ENCODE measurements at places on chromosomes 2 and 18. TPM values are rescaled to one million over a fixed set of nuclear protein-coding genes. Genes with fewer than 3 reads are reported as not detected.

The SSB gene
- 41.0 TPM for total RNA-seq

DNA sequence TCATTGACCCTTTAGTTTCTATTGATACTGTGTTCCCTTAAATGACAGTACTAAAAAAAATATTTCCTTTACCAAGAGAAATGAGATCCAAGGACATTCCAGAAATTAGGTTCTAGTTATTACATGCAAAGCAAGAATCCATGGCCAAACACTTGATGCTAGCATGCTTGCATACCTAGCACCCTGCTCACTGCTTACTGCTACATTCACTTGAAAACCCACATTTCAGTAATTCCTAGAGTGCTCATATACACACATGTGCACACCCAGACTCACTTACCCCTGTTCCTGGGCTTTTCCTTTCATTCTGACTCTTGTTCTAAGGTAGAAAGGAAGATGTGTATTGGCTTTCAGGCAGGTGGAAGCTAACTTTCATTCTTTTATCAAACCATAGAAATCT, 395.9 kb downstream of the THSD7B start:
- no peaks in the 10 kb centered on the region for H3K36me3 ChIP-seq
- H3K27me3 ChIP-seq = no peaks in the 10 kb centered on the region
- no peak for DNase-seq

- no peaks in the 10 kb centered on the region for H3K4me1 ChIP-seq
- H3K27me3 ChIP-seq = no peaks in the 10 kb centered on the region
- H3K27ac ChIP-seq = no peak overlapping the region
- peak; percentile 21 for DNase-seq
- no peaks in the 10 kb centered on the region for H3K36me3 ChIP-seq
These were observed 58.9 kb downstream of the TGIF1 start for GRCh38 chr18:3508576-3509549.

- no peak overlapping the region for H3K27ac ChIP-seq
- no peaks in the 10 kb centered on the region for H3K27me3 ChIP-seq
- no peak for DNase-seq
- H3K36me3 ChIP-seq = no peaks in the 10 kb centered on the region
These were observed 368.1 kb downstream of the EIPR1 start for GRCh38 chr2:3009483-3009882.

The GALR1 gene
- total RNA-seq = not detected

- no peak overlapping the region for H3K27ac ChIP-seq
- H3K4me1 ChIP-seq = peaks cover 3% of the 10 kb centered on the region
- H3K4me3 ChIP-seq = no peak overlapping the region
- peak; percentile 77 for DNase-seq
- no peaks in the 10 kb centered on the region for H3K36me3 ChIP-seq
These were observed 64.1 kb upstream of the GPC1 start for GRCh38 chr2:240371129-240372000.

DNA sequence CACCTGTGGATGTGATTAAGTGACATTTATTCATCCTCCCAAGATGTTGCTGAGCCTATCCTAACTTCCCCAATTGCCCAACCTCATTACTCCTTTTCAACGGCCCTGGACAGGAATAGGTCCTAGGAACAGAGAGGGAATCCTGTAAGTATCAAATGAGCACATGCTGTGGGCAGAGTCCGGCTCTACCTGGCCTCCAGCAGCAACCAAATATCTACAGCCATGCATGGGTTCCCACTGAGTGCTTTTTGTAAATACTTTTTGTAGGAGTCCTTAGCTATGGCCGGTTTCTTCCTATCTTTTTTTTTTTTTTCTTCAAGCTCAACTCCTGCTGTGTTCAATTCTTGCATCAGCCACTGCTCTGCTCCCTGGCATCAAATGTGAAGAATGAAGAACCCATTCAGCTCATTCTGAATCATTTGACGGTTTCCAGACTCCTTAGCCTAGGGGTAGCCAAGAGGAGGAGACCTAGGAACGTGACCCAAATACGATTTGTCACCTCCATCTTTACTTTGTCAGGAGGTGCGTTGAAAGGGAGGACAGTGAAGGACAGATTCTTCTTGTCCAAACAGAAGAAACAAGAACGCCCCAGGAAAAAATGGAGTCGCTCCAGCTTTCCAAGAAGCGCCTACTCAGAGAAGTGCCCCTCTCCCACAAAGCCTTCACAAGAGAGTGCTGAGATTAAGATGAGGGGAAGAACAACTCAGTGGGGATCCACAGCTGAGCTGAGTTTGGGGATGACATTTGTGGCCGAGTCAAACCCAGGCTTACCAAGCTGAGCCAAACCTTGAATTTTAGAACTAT, 46.7 kb upstream of the LCLAT1 start:
- no peak overlapping the region for H3K4me3 ChIP-seq
- no peaks in the 10 kb centered on the region for H3K4me1 ChIP-seq

DNA sequence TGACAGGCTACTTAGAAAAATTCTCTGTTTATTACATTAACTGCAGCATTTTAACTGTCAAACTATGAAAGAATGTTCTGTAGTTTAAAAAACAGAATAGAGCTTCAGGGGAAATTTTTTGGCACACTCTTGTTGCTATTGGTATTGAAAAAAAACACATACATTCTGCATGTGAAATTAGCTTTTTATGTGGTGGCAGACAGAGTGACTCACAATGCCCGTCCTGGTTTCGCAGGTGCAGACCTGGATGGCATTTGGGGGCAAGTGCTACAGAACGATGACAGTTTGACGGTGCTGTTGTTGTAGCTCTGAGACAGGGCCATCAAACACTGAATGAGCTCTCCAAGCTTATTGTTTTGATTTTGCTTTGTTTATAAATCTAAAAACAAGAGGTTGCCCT, 105.0 kb upstream of the MAP3K20 start:
- no peaks in the 10 kb centered on the region for H3K36me3 ChIP-seq
- H3K4me1 ChIP-seq = peaks cover 25% of the 10 kb centered on the region
- no peak overlapping the region for H3K27ac ChIP-seq
- no peak for DNase-seq

The SMAD4 gene
- total RNA-seq = 97.4 TPM

The VSNL1 gene
- not detected for total RNA-seq

DNA sequence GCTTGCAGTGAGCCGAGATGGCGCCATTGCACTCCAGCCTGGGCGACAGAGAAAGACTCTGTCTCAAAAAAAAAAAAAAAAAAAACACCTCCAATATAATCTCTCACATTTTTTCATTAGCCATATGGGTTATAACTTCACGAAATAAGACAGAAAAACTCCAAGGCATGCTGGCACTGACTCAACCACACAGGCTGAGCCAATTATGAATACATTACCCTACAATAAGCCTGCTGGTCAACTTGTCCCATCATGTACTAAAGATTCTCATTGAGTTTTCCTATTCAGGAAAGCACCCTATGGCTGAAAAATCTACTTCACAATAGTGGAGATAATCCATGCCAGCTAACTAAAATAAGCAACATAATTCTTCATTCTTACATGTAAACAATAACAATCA, 12.8 kb upstream of the MAP3K20 start:
- no peaks in the 10 kb centered on the region for H3K27me3 ChIP-seq
- no peak for DNase-seq
- peaks cover 3% of the 10 kb centered on the region for H3K4me1 ChIP-seq
- H3K27ac ChIP-seq = no peak overlapping the region
- no peaks in the 10 kb centered on the region for H3K36me3 ChIP-seq

GRCh38 chr18:13471198-13471845, 252.8 kb downstream of the LDLRAD4 start:
- H3K4me3 ChIP-seq = no peak overlapping the region
- no peak overlapping the region for H3K27ac ChIP-seq
- no peaks in the 10 kb centered on the region for H3K36me3 ChIP-seq
- DNase-seq = no peak
- H3K27me3 ChIP-seq = no peaks in the 10 kb centered on the region

The CFAP65 gene
- 5.1 TPM for total RNA-seq

- no peak for DNase-seq
- no peaks in the 10 kb centered on the region for H3K4me1 ChIP-seq
- no peaks in the 10 kb centered on the region for H3K27me3 ChIP-seq
These were observed 396.1 kb downstream of the NRXN1 start for GRCh38 chr2:50635824-50636223.

- peaks cover 13% of the 10 kb centered on the region for H3K4me1 ChIP-seq
- H3K27ac ChIP-seq = peak overlapping the region; percentile 92
- no peaks in the 10 kb centered on the region for H3K36me3 ChIP-seq
- DNase-seq = no peak
- H3K27me3 ChIP-seq = no peaks in the 10 kb centered on the region
These were observed 984 bp downstream of the CCDC88A start for GRCh38 chr2:55418512-55419232.

The RASGRP3 gene
- 20.8 TPM for total RNA-seq

- no peaks in the 10 kb centered on the region for H3K36me3 ChIP-seq
- H3K27me3 ChIP-seq = no peaks in the 10 kb centered on the region
- no peaks in the 10 kb centered on the region for H3K4me1 ChIP-seq
- no peak for DNase-seq
- no peak overlapping the region for H3K27ac ChIP-seq
- no peak overlapping the region for H3K4me3 ChIP-seq
These were observed 402.6 kb downstream of the EIPR1 start for GRCh38 chr2:2974982-2975381.

The ANKRD30B gene
- total RNA-seq = not detected

DNA sequence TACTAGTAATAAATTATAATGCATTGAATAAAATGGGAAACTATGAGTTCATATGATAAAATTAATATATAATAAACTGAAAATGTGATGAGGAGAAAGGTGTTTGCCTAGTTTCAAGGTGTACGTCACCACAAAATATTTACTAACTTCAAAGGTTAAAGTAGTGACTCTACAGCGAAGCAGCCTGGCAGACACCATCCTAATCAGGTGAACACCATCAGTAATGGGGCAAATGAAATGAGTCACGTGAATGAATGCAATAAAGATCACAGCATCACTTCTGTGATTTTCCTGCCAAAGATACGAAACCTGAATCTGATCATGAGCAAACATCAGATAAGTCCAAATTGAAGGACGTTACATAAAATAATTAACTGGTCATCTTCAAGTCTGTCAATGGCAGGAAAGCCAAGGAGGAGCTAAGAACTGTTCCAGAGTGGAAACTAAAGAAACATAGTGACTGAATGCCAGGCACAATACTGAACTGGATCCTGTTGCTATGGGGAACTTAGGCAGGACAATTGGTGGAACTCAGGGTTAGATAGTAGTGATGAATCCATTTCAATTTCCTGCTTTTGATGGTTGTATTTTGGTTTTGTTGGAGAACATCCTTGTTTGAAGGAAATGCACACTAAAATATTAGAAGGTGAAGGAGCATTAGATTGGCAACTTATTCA, 12.1 kb upstream of the NOSTRIN start:
- H3K4me1 ChIP-seq = peaks cover 4% of the 10 kb centered on the region
- H3K36me3 ChIP-seq = no peaks in the 10 kb centered on the region
- no peak for DNase-seq
- H3K27ac ChIP-seq = no peak overlapping the region
- H3K27me3 ChIP-seq = no peaks in the 10 kb centered on the region

DNA sequence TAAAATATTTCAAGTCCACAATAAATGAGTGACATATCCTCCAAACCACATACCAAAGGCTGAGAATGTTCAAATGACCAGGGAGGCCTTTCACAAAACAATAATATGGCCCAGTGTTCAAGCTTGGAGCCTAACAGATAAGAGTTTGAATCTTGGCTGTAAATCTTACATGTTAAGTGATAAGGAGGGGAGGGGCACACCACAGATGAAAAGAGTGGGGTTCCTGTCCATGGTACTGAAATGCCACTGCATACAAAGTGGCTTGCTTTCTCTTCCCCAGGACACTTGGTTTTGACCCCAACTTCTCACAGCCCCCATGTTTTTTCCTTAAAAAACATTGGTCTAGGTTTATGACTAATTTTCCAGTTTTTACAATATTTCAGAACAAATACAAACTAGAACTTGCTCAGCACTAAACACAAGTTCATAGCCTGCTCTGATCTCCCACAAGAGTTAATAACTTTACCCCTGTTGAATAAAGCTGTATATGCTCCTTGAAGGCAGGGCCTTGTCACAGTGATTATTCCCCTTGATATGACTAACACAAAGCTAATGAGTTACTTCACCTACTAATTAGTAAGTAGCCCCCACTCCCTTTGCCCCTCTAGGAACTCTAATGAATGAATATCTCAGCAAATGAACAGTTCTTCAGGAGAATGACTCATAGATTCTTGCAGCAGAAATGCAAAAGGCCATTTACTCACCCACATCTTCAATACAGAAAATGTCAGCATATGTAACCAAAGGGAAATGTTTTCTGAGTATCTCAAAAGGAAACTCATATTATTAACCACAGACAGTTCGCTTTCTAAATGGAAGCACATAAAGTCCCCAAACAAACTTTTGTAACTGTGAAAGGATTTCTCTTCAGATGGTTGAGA, 142.2 kb downstream of the SATB2 start:
- H3K4me3 ChIP-seq = no peak overlapping the region
- no peaks in the 10 kb centered on the region for H3K36me3 ChIP-seq
- no peaks in the 10 kb centered on the region for H3K27me3 ChIP-seq
- H3K4me1 ChIP-seq = no peaks in the 10 kb centered on the region
- no peak for DNase-seq
- no peak overlapping the region for H3K27ac ChIP-seq

- H3K27ac ChIP-seq = no peak overlapping the region
- H3K36me3 ChIP-seq = no peaks in the 10 kb centered on the region
- H3K27me3 ChIP-seq = no peaks in the 10 kb centered on the region
- H3K4me3 ChIP-seq = no peak overlapping the region
These were observed 278.0 kb upstream of the SPRED2 start for GRCh38 chr2:65710356-65710755.

The SLC9A4 gene
- total RNA-seq = not detected

GRCh38 chr2:179349670-179350303, 85.2 kb upstream of the SESTD1 start:
- H3K27ac ChIP-seq = no peak overlapping the region
- H3K4me3 ChIP-seq = no peak overlapping the region
- DNase-seq = no peak
- no peaks in the 10 kb centered on the region for H3K4me1 ChIP-seq

DNA sequence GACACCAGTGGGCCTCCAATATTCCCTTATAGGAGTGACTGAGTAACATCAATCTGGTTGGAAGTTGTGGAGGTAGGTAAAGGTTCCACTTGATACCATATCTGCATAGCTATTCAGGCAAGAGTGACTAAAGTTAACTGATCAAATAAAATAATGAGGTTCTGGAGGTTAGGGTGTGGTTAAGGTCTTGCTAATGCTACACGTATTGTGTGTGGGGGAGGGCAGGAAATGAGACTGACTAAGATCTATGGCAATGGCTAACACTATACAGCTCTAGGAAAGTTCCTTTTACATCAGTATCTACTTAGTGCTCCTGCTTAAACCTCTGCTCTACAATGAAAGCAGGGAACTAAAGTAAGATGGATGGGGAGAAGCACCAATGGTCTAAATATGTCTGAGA, 149.1 kb upstream of the MGAT5 start:
- H3K4me3 ChIP-seq = no peak overlapping the region
- H3K27me3 ChIP-seq = no peaks in the 10 kb centered on the region
- no peak for DNase-seq
- H3K27ac ChIP-seq = no peak overlapping the region
- H3K4me1 ChIP-seq = no peaks in the 10 kb centered on the region
- no peaks in the 10 kb centered on the region for H3K36me3 ChIP-seq

The GPN1 gene
- total RNA-seq = 31.2 TPM

DNA sequence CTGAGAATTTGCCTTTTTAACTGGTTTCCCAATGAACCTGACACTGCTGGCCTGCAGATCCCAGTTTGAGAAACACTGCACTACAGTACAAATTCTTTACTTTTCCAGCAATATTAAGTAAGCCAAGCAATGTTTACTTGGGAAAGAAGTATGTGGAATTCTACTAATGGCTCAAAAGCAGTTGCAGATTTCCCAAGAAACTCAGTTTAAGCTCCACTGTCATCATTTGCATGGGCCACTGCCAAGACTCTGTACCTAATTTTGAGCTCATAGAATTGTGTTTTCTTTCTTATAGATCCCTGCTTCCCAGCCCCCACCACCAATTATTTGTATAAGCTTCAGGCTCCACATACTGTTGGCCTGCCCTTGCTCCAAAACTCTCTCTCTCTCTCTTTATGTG, 676.1 kb downstream of the RNF144A start:
- no peaks in the 10 kb centered on the region for H3K4me1 ChIP-seq
- H3K27me3 ChIP-seq = no peaks in the 10 kb centered on the region
- H3K4me3 ChIP-seq = no peak overlapping the region
- DNase-seq = no peak

The CAPN14 gene
- 1.0 TPM for total RNA-seq

Measured in upper lobe of left lung (tissue), 6 donors.